ENCODE measurements at places on chromosomes 6 and 20.

- no peak for DNase-seq
Observed at GRCh38 chr6:42411406-42411805, 40.3 kb downstream of the TRERF1 start.

- DNase-seq = no peak
Observed at GRCh38 chr6:143288923-143289322, 161.6 kb downstream of the ADAT2 start.

DNA sequence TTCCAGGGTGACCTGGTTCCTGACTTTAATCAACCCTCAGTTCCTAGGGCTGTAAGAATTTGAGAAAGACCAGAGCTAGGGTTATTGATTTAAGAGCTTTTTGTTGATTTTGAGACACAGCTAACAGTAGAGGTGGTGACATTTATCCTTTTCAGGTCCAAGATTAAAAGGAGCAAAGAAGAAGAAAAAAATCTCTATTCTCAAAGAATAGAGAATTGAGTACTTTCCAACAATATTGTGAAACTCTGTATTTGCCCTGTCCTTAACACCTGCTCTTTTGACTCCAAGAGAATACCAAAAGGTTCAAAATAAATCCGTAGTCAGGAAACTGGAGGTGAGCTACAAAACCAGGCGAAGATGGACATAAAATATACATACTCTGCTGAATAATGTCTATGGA, 7.3 kb downstream of the PAQR8 start:
- DNase-seq = no peak

DNA sequence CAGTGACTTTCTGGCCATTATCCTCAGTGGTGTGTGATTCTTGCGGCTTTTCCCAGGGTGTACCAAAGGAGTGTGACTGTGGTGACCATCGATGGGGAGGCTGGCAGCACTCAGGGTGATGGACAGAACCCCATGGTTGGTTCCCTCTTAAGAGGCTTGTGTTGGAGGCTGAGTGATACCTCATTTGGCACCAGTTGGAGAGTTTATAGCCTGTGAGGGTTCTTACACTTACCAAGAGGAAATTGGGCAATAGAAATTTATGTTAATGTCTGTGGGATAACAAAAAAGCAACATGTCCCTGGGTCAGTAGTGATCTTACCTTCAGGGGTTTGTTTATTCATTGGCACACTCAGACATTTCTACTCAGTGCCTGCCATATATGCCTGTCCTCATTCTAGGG, 37.2 kb downstream of the DAAM2 start:
- DNase-seq = no peak

DNA sequence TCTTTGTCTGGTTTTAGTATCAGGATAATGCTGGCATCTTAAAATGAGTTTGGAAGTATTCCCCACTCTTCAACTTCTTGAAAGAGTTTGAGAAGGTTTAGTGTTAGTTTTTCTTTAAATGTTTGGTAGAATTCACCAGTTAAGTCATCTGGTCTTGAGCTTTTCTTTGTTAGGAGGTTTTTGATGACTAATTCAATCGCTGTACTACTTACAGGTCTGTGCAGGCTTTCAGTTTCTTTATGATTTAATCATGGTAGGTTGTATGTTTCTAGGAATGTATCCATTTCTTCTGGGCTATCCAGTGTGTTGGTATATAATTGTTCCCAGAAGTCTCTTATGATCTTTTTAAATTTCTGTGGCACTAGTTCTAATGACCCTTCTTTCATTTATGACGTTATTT, 215.5 kb downstream of the LRFN2 start:
- DNase-seq = no peak

- no peak for DNase-seq
Observed at GRCh38 chr20:57315083-57315975, 14.3 kb upstream of the SPO11 start.

GRCh38 chr6:87155842-87156815, 764 bp downstream of the ZNF292 start:
- DNase-seq = no peak

- DNase-seq = no peak
Observed at GRCh38 chr6:116424001-116424400, 37.2 kb upstream of the CALHM6 start.

DNA sequence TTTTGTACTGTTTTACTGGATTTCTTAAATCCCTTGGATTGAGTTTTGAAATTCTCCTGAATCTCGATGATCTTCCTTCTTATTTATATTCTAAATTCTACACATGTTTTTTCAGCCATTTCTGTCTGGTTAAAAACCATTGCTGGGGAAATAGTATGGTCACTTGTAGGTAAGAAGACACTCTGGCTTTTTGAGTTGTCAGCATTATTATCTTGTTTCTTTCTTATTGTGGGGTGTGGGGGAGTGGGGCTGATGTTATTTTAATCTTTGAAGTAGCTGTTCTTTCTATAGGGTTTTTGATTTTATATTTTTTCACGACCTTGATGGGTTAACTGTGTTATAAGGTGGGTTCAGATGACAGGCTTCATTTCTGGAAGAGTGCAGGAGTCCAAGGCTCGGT, 37.4 kb upstream of the ADGRB3 start:
- no peak for DNase-seq

DNA sequence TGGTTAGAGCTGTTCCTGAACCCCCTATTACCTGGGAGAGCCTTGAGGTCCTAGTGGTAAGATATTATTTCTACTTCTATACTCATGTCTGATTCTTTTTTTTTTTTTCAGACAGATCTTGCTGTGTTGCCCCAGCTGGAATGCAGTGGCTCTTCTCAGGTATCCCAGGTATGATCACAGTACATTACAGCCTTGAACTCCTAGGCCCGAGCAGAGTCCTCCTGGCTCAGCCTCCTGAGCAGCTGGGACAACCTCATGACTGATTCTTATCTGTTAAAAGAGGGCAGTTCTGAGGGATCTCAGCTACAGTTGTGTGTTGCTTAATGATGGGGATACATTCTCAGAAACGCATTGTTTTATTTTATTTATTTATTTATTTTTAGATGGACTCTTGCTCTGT, 30.2 kb downstream of the BAK1 start:
- no peak for DNase-seq

GRCh38 chr6:35152067-35152707, 11.0 kb upstream of the TCP11 start:
- no peak for DNase-seq

GRCh38 chr6:50992704-50993625, 174.3 kb downstream of the TFAP2B start:
- DNase-seq = no peak

DNA sequence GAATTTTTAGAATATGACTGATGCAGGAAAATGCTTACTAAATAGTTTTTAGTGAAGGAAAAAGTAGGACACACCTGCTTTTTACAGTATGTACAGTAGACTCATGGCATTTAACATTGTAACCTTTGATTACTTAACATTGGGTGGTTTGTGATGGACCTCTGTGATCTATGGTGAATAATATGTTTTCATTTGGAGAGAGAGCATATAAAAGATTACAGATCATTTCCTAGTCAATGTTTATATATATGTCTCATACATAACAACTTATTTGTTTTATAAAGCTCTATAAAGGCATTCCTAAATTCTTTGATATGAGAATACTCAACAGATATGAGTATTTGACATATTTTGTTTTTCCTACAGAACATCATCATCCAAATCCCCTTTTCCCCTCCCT, 129.3 kb upstream of the PDE7B start:
- DNase-seq = no peak

GRCh38 chr6:140897349-140897748, 1235.4 kb upstream of the GJE1 start:
- DNase-seq = no peak

DNA sequence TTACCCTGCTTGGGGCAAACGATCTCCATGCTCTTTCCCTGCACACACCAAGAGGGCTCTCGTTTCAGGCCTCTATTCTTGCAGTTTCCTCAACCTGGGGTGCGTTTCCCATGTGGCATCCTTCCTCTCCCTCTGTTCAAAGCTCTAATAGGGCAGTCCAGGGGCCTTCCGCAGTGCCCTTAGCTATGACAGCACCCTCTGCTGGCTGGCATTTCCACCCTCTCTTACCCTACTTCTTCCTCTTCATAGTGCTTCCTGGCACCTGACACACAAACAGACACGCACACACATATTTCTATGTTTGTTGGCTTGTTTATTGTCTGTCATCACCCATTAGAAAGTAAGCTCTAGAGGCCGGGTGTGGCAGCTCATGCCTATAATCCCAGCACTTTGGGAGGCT, 294.0 kb downstream of the CLIC5 start:
- no peak for DNase-seq

DNA sequence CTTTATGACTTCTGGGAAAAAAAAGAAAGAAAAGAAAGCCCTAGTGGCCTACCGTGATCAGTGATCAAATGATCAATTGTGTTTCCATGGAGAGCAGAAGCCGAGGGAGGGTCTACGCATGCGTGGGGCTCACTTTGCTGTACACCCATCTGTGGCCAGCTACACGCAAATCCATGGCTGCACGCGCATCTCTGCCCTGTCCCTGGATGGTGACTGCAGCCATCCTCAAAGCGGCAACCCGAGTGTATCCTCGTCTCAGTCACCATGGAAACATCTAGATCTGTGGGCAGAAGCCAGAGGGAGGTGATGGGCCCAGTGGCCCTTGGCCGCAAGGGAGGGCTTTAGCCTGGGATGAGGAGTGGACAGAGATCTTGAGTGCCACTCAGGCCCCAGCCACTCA, 785 bp upstream of the ULBP3 start:
- no peak for DNase-seq

DNA sequence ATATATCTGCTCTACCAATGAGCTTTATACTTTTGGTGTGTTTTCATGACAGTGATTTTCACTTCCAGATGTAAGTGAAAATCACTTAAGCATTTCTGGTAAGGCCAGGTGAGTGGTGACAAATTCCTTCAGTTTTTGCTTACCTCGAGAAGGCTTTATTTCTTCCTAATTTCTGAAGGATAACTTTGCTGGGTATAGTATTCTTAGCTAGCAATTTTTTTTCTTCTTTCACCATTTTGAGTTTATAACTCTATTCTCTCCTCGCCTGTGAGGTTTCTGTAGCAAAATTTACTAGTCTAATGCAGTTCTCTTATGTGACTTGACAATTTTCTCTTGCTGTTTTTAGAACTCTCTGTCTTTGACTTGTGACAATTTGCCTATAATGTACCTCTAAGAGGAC, 7.1 kb downstream of the FHL5 start:
- DNase-seq = no peak

DNA sequence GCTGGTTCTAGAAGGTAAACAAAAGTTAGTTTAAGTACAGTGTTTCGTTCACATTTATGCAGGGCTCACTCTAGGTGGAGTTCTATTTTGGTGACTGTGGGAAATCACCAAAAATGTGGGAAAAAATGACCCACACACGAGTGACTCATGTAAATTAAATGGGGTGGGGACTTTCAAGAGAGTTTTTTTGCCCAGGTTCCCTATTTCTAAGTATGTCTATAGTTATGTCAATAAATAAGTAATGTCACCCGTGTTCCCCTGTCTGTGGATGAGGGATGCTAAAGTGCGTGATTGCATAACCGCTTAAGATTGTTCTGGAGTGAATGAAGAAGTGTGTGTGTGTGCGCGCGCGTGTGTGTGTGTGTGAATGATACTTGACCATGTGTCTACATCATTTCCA, 69.1 kb downstream of the MYB start:
- DNase-seq = no peak

DNA sequence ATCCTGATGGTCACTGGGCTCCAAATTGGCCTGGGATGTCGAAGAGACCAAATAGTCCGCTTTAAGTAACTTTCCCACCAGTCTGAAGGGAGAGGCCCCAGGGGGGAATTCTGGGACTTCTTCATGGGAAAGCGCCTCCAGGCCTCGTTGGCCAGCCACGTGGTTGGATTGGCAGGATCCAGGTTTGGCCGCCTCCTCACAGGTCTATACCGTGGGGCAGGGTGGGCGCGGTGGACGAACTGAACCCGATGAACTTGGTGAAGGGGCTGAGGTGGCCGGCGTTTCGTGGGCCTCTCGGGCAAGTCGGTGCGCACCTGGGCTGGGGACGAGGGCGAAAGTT, 297 bp downstream of the POM121L2 start:
- peak; percentile 23 for DNase-seq

DNA sequence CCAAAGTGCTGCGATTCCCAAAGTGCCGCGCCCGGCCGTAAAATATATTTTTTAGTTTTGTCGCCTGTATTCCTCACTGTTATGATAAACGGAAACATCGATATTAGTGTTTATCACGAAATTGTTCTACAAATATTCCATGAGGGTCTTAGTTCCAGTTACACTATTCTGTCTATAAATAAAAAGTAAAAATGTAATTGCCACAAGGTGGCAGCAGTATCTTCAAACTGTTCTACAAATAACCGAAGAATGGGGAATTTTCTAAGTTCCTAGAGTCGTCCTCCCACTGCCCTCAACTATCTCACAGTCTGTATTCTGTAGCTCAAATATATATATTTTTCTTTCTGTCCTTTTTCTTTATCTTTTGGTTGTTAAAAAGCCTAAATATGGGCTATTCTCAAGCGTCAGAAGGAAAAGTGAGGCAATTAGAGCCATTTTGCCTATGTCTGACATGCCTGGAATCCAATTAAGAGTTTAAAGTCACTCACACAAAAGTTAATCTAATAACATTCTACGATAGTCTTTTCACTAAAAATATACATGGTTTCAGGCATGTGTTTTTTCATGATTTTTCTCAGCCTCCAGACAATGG, 14.2 kb upstream of the FAM162B start:
- DNase-seq = peak; percentile 32

- no peak for DNase-seq
Observed at GRCh38 chr6:23584134-23584763, 541.8 kb upstream of the NRSN1 start.

DNA sequence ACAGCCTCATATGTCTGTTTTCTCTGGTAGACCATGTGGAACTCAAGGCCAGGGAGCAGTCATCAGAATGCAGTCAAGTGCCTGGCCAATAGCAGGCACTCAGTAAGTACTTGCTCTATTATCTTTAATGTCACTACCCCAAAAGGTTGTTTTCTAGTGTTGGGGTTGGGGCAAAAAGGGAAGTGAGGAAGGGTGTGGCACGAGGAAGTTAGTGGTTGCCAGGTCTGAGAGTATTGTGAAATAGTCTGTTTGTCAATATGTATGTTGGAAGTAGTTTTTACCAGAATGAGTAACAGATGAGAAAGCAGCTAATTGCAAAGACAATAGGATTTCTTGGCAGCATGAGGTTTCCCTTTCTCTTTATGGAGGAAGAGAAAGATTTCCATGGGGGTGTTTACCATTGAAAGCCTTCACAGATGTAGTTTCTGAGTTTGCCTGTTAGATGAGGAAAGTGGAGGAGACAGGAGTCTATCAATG, 59.5 kb upstream of the ARMH2 start:
- no peak for DNase-seq

- DNase-seq = no peak
Observed at GRCh38 chr6:125974214-125974866, 12.0 kb upstream of the TRMT11 start.

DNA sequence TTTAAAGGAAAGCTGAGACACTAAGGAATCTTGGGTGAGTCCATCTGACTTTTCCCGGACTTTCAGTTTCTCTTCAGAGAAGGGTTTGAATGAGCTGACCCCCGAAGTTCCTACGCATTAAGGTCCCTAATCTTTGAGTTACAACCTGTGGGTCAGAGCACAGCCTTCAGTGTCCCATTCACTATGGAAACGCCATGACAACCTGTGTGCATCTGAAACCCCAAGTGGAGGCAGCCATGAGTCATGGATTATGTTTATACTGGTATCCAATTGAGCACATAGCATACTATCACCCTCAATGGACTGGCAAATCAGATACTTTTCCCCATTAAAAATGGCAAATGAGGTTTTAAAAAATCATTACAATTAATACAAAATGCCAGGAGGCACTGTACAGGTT, 11.4 kb downstream of the MYLK4 start:
- no peak for DNase-seq

- no peak for DNase-seq
Observed at GRCh38 chr20:6651016-6651415, 116.5 kb upstream of the BMP2 start.

Data from retina (tissue), 1 donor.